GM23248 (cell line): ENCODE measurements at places on chromosomes 13 and 19. TPM values are rescaled to one million over a fixed set of nuclear protein-coding genes. Genes with fewer than 3 reads are reported as not detected.
A peak's percentile ranks its signal among the peaks of the same experiment; 100 is the strongest.

DNA sequence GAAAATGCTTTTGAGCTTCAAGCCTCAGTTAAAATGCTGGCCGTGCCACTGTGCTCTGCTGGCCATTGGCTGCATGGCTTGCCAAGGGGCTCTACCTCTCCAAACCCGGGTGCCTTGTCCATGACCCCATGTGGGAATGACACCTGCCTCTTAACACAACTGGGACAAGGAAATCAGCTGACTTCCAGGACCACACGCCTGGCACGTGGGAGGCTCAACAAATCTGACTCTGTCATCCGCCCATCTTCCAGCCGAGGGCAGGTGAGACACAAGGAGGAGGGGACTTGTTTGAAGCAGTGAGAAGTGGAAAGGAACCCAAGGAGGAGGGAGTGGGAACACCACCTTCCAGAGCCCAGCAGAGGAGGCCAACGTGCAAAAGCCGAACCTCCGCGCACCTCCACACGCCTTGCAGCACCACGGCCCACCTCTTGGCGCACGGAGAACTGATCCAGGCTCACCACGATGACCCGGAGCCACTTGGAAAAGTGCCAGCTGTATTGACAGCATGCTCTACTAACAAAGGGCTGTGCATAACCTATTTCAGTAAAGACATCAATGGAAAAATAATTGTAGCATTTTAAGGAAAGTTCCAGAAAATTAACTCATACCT is 38.3 kb downstream of the COL4A1 start:
- no peak for DNase-seq

DNA sequence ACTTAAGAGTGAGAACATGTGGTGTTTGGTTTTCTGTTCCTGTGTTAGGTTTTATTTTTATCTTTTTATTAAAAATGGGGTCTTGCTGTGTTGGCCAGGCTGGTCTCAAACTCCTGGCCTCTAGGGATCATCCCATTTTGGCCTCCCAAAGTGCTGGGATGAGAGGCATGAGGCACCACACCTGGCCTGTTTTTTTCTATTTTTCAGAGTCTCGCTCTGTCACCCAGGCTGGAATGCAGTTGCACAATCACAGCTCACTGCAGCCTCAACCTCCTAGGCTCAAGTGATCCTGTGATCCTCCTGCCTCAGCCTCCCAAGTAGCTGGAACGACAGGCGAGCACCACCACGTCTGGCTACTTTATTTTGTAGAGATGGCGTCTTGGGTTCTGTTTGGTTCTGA is 7.6 kb downstream of the ZNF574 start:
- DNase-seq = no peak

GRCh38 chr19:14497228-14497921 is 1.4 kb upstream of the GIPC1 start:
- peak; percentile 53 for DNase-seq

DNA sequence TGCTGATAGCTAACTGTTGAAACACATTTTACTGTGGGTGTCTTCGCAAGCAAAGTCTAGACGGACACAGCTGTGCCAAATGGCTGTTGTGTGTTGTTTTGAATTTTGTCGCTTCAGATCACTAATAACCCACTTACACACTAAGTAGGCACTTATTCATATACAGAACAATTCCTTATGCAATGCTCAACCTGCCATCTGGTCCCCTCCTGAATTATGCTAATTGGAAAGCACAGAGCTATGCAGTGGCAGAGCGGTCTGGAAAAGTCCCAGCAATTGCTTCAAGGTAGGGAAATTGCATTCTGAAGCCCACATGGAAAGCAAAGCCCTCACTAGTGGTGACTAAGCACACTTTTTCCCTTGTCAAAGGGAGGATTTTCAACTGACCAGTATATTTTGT is 69.9 kb downstream of the C13orf42 start:
- no peak for DNase-seq

DNA sequence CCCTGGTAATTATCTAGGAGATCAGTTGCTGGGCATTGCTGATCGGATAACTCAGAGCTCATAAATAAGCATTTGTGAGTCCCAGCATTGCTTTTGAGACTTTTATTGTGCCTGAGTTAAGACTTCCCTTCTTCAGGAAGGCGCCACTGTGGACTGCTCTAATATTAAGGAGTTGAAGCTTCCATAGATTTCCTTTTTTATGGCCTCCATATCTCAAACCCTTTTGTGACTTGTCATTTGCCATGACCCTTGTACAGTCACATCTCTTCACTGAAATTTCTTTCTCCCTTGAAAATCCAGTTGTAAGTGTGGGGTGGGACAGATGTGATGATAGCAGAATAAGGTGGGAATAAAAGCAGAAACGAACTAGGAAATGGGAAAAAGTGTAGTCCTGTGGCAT is 6.3 kb downstream of the TM9SF2 start:
- DNase-seq = no peak

NUDT19 gene
- total RNA-seq = 18.0 and 19.5 TPM in 2 replicates

KLK4 gene
- not detected in 2 replicates for total RNA-seq
